ENCODE measurements at places on chromosomes 11 and 22.

DNA sequence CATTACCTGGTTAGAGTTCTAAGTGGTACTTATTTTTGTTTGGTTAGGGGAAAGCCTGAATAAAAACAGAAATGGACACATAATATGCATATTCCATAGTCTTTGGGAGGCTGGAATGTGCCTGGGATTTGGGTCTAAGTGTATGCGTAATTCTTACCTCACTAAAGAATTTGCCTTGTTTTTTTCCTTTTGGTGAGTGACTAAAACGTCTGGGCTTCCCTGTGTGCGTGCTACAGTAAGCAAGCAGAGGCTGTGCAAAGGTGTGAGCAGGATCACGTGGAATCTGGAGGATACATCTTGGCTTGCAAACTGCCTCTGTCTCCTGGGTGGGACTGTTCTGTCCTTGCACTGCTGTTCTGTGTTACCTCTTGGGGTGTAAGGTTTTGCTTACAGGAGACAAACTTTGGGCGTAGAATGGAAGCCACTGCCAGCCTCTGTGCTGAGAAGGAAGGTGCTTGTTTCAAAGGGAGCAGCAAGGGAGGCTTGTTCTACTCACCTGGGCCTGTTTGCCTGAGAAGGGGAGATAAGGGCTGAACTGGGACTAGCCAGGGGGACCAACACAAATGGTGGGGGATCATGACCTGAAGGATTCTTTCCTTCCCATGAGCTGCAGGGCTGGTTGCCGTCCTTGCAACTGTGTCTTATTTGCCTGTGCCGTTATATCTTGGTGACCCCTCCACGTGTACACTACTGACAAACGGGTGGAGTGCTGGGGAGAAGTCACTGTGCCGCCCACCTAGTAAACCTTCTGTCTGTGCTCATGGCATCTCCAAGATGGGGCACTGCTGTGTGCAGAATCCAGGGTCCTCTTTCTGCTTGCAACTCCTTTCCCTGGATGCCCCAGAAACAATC is 4.5 kb downstream of the NEAT1 start:
- no peak for DNase-seq

GRCh38 chr11:44066732-44067141 is 667 bp downstream of the ACCS start:
- no peak for DNase-seq

DNA sequence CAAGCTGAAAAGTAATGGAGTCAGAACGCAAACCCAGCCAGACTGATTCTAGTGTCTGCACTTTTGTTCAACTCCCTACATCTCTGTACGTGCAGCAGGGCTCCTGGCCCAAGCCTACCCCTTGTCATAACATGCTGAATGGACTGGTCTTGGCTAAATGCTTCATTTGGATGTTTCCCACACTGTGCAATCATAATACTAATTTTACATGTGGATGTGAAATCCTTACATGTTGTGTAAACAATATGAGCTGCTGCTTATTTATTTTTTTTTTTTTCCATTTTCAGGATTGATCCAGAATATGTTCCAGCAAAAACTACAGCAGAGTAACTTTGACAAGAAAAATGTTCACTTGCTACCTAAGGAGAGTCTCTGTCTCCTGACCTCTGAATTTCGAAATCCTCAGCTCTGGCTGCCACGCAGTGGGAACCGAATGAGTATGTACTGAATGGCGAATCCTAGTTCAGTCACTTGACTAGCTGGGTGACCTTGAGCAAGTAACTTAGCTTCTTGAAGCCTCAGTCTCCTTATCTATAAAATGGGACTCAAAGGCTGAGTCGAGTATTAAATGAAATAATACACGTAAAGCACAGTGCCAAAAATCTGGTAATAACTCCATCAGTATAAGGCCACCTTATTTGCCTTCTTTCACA is 133.4 kb downstream of the EHF start:
- DNase-seq, result no peak

- DNase-seq, result no peak
These were observed 50.3 kb upstream of the MYEOV start for GRCh38 chr11:69243496-69244200.

- no peak for DNase-seq
These were observed 21.8 kb upstream of the ABCC8 start for GRCh38 chr11:17498475-17498874.

DNA sequence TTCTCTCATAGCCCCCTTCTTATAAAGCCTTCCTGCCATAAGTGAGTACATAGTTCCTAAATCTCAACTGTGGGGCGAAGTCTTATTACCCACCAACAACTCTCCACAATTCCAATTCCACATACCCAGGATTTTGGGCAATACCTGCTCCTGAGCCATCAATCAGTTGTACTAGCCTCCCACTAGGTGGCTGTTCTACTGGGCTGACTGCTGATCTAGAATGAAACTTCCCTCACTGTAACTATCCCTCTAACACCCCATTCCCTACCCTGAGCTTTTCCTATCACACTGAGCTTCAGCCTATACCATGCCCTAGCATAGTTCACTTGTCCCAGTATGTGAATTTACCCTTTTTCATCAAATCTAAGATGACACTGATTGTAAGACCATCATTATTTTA is 52.5 kb downstream of the RRAS2 start:
- DNase-seq, result no peak

DNA sequence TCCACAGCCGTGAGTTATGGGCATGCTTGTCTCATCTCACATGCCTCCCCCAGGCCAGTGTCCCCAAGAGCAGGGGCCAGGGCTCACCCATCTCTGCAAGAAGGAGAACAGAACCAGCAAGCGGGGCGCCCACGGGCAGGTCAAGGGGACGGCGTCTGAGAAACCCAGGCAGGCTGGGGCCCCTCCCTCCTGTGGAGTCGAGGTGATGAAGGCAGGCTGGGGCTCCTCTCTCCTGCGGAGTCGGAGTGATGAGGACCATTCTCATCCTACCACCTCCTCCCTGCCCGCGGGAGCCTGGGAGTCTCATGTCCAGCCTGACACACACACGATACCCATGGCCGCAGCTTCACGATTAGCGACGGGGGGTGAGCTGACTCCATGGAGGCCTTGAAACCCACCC is 141.9 kb downstream of the CTTN start:
- DNase-seq, result no peak

DNA sequence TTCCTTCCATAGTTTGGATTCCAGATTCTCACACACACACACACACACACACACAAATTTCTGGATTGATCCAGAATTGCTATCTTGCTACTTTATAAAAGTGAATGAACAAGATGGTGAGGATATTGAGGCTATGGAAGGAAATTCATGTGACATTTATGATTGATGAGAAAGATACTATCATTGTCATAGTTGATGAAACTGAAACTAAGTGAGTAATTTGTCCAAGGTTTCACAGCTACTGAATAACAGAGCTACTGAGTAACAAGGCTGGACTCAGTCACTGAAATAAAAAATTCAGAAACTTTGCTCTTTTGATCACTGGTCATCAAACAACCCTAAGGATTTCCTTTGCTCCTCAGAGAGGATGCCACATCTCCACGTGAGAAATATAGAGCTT is 16.2 kb downstream of the OR5D16 start:
- DNase-seq, result no peak

GRCh38 chr11:115895594-115895993 is 391.4 kb upstream of the CADM1 start:
- DNase-seq, result no peak

DNA sequence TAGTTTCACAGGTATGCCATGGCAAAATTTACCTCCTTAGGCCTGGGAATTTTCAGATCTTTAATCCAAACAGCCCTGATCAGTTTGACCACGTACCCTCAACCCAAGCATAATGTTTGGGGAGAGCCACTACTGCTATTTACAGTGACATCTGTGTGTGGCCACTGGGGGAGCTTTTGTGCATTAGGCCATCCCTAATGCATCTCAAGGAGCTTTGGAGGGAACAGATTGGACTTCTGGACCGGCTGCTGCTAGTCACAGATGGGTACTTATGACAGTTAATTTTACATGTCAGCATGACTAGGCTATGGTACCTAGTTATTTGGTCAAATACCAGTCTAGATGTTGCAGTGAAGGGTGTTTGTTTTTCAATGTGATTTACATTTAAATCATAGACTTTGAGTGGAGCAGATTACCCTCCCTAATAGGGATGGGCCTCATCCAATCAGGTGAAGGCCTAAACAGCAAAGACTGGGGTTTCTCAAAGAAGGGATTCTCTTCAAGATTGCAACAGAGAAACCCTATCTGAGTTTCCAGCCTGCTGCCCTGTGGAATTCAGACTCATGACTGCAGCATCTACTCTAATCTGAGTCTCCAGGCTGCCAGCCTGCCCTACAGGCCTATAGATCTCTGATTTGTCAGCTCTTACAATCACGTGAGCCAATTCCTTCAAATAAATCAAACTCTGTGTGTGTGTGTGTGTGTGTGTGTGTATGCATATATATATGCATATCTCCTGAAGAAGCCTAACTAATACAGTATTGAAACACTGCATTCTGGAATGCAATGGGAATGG is 38.0 kb upstream of the GALNT18 start:
- no peak for DNase-seq

DNA sequence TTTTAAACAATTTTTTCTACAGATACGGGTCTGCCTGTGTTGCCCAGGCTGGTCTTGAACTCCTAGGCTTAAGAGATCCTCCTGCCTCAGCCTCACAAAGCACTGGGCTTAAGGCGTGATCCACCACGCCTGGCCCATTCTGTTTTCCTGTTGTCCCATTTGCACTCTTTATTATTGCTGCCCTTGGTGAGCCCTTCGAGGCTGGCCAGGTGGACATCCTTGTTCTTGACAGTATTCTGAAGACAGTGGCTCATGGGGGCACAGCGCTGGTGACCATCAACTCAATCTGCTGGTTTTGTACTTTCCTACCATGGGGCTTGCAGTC is 35.6 kb downstream of the TBC1D22A start:
- DNase-seq, result no peak

All from SW 1271 (cell line).